Epithelial cell of proximal tubule (primary cell): ENCODE measurements at places on chromosomes 2 and 18. TPM values are rescaled to one million over a fixed set of nuclear protein-coding genes. Genes with fewer than 3 reads are reported as not detected.

Gene C2orf72
- total RNA-seq: 0.29 and 3.8 TPM in 2 replicates

GRCh38 chr18:36675542-36675941, 153.3 kb downstream of the TPGS2 start:
- no peak for DNase-seq

DNA sequence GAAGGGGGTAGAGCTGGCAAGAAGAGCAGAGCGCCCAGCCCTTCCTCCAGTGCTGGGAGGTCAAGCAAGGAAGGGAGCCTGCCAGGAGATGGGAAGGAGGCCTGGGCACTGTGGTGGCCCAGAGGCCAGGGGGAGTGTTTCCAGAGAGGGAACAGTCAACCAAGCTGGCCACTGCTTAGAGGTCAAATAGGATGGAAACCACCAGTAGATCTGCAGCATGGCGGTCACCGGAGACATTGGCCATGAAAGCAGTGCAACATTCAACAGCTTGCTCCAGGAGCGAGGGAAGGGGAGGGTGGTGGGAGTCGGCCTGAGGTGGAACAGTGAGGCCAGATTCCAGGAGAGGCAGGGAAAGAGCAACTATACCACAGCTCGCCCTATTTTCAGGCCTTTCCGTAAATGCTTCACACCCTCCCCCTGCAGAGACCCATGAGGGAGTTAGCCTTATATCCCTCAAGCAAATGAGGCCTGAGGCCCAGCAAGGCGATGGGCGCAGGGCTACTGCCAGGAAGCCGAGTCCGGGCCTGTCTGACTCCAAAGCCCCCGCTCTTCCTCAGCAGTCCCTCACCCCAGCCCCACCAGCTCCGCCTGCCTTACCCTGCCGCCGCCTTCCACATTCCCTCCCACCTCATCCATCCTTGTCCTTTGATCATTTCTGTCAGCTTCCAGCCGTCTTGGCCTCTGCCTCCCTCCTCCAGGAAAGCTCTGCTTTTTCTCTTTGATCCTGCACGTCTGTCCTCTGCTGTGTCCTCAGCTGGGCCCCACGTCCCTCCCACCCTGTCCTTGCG, 17.0 kb downstream of the KCNK3 start:
- no peak for DNase-seq

Gene ANKRD62
- total RNA-seq: not detected in 2 replicates

Gene GPAT2
- total RNA-seq: 1.1 and 1.7 TPM in 2 replicates

DNA sequence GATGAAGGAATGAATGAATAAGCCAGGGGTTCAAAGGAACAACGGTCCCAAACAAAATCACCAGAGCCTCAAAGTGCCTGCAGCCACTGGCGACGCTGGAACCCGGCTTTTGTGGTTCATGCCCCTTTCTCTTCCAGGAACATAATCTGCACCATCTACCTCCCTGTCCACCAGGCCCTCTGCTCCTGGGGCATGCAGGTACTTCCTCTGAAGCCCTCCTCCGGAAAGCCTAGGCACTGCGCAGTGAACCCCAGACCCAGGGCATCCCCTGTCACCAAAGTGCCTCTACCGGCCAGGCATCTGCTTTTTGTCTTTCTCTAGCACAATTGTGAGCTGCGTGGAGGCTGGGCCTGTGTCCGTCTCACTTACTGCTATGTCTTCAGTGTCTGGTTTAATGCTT, 98.6 kb upstream of the TMEM200C start:
- no peak for DNase-seq

Gene KLHL30
- total RNA-seq: 0.72 and 1.7 TPM in 2 replicates

DNA sequence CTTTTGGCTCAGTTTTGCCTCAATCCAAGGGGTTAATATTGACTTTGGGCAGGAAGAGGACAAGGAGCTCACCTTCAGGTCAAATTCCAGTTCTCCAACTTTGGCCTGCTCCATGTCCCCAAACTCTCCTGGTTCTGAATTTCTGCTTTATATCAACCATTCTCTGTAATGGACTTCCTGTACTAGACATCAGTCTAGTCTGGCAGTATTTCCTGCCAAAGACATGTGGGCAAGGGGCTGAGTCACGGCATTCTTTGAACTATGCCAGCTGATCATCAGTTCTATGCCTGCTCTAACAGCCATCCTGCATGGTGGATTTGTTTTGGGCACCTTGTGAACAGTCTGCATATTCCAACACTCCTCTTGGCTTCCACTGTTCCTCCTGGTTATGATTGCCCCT, 199.4 kb downstream of the ZEB2 start:
- DNase-seq: no peak

Gene CRYBA2
- total RNA-seq: not detected in 2 replicates

GRCh38 chr2:134142341-134142738, 111.5 kb upstream of the MGAT5 start:
- DNase-seq: no peak

DNA sequence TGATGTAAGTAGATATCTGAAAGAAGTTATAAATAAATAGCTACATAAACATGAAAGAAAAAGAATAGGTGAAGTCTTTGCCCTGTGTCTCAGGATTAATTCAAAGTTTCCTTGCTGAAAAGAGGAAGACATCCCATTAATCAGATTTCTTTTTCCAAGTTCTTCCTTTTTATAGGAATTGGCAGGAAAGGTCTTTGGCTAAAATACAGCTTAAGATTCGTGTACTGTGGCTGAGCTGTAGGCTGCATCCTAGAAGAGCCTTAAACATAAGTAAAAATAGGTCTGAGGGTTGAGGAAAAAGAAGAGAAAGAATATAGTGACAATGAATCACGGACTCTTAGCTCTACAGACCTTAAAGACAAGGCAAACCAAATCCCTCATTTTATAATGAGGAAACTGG, 579.9 kb downstream of the NRXN1 start:
- no peak for DNase-seq

DNA sequence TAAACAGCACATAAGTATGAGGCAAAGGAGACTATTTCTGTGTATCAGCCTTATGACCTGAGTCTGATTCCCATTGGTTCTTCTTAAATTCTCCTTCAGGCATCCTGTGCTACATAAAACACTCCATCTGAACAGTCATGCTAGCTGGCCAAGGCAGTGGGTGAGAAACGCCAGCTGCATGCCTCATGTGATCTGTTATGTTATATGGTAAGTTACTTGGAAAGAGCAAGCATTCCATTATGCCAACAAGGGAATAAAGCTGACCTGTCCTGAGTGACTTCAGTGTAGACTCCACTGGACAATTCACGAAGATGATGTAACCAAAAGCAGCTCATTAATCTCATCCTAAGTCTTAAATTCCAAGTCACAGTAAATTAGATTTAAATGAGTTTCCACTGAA, 216.5 kb upstream of the FN1 start:
- no peak for DNase-seq

GRCh38 chr2:161039071-161039470, 121.2 kb upstream of the TANK start:
- no peak for DNase-seq

- no peak for DNase-seq
Measured at GRCh38 chr2:170276056-170276455, 98.1 kb downstream of the MYO3B start.

GRCh38 chr18:79971211-79971952, 6.9 kb downstream of the HSBP1L1 start:
- no peak for DNase-seq

GRCh38 chr18:50582500-50582899, 22.6 kb downstream of the MAPK4 start:
- no peak for DNase-seq

DNA sequence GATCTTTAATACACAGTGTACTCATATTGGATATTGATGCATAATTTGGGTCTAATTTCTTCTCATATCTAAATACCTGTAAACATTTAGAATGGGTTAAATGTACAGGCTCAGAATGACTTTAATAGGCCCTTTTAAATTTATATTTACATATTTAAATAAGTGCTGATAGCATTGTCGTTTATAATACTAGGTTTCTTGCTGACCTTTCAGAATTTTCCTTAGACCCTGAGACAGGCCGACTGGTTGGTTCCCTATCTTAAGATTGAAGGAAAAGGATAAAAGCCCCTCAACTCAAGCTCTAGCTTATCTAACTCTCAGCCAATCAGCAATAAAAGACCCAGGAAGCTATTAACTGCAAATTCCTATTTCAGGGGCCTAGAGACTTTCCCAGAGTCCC, 67.8 kb upstream of the HNMT start:
- DNase-seq: no peak

DNA sequence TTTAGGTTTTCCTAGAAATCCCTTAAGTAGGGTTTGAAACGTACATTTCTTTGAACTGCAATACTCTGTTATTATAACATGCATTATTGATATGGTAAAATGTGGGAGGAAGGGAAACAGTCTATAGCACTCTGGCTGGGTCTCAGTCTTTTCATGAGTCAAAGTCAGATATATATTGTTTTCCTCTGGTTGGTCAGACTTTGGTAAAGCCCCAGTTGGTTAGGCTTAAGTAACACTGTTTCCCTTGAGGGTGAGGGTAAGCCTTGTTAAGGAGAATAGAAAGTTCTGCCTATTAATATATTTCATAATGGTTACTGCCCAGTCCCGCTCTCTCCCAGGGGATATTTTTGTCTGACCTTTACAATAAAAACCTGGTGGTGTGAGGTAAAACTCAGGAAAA, 44.7 kb upstream of the TNP1 start:
- no peak for DNase-seq

Gene HRH4
- 0.12 TPM in 1 of 2 replicates, not detected in the other for total RNA-seq

DNA sequence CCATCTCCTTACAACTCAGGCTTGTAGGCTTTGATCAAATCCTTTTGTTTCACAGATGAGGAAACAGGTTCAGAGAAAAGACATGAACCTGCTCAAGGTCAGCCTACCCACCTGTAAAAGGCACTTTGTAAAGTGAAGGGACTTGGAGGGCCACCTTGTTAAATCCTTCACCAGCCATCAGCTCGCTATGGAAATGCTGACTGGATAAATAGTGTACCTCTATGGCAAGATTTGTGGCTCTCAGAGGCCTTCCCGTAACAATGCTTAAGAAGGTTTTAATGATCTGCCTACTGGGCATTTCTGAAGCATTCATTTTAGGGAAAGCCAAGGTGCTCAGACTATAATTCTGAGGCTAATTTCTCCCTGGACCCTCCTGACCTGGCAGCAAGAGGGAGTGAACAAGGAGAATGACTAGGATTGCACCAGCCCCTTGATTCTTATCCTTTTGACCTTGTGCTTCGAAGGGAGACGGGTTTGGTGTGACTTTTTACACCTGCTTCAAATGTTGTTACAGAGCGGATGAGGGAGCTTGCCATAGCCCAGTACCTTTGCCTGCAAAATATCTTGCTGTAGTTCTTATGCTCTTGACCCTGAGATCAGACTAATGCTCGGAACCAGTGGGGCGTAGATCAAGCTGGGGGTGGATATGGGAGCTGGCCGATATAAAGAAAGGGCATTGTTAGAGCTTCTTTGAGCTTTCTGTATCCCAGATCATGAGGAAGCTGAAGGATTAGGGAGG, 90.9 kb upstream of the CXCR4 start:
- DNase-seq: no peak

Gene POTEJ
- not detected in 2 replicates for total RNA-seq

DNA sequence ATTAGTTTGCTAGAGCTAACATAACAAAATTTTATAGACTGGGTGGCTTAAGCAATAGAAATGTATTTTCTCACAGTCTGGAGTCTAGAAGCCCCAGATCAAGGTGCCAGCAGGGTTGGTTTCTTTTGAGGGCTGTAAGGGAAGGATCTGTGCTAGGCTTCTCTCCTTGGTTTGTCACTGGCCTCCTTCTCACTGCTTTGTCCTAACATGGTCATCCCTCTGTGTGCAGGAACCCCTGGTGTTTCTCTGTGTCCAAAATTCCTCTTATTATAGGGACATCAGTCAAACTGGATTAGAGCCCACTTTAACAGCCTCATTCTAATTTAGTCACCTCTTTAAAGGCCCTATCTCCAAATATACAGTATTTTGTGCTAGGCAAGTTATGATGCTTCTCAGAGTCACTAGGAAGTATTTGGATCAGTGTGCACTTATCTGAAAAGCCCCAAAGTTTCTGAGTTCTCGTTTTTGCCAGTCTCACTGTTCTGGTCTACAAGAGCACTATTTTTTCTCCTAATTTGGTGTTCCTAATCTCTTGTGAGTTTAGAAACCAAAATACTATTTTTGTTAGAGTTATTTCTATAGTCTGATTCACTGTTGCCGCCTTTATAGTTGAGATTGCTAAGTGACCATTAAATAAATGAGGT, 29.0 kb downstream of the ZC3H6 start:
- no peak for DNase-seq

DNA sequence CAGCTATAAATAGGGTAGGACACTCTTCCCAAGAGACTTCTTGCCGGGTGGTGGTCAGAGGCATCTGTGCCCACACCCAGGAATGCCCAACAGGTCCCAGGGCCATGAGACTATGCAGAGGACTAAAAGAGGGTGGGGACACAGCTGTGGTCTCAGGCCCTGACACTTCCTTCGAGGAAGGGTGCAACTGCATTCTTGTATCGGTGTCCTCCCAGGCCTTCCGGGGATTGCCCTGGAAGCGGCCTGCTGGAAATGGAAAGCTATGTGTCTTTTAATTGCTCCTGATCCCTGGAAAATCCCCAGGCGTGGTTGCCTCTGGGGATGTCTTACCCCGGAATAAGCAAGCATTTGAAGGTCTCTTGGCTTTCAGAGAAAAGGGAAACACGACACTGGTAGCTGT, 176.7 kb downstream of the SOX11 start:
- DNase-seq: no peak

Gene ACVR1C
- 0.07 and 0.23 TPM in 2 replicates for total RNA-seq

- DNase-seq: no peak
Measured at GRCh38 chr18:38851526-38851925, 1285.9 kb upstream of the CELF4 start.

Gene SIX2
- total RNA-seq: 0.06 and 3.1 TPM in 2 replicates

Gene MFF
- 99.4 and 133 TPM in 2 replicates for total RNA-seq

DNA sequence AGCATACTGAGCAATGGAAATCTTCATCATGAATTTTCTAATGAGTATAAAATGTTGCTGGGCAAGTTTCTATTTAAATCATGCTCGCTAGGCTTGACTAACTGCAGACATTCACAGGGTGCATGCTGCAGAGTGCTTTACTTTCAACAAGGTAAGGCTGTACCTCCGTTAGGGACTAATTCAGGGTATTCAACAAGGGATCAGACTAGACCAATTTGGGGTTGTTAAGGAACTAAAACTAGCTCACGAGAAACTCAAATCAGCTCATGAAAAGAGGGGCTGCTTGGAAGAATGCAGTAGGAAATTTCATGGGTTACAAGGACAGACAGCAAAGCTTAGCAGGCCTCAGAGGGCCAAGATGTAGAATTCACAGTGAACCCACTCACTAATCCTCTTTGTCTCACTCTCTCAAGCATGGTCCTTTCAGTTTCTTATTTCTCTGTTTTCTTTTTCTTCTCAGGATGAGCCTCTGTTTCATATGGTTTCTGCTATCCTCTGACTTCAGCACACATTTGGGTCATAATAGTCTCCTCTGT, 2.2 kb downstream of the MYO3B start:
- DNase-seq: no peak

Gene LOXHD1
- not detected in 2 replicates for total RNA-seq

DNA sequence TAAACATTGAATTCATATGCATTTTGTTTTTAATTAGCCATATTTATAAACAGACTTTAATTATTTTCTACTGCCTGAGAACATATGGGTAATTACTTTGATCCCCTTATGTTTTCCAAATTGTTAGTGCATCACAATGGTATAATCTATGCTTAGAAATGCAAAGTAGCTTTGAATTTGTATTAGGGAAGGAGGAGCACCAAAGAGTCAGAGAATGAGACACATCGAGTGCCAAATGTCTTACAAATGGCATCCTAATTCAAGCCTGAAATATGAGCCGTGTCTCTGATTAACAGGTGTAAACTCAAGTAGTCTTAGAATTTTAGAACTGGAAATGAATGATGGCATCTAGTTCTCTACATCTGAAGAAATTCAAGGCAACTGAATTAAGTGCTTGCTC, 8.7 kb upstream of the HNMT start:
- DNase-seq: no peak
